ENCODE measurements at places on chromosomes 2 and 18.

DNA sequence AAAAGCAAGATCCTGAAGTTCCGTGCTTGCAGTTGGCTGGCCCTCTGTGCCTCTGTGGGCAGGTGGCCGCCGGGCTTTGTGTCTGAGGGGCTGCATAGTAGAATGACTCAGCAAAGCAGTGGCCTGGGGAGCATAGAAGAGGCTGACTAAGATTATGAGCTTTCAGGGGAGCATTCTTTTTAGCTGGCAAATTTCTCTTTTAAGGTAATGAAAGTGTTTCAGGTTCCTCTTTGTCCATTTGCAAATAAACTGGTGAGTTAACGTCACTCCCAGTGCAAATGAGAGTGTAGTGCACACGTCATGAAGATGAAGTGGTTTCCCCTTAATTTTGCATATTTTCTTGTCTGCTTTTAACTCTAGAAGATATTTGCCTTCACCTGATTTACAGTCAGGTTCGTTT is 98.6 kb downstream of the BCL2L11 start:
- ATAC-seq: no peak

DNA sequence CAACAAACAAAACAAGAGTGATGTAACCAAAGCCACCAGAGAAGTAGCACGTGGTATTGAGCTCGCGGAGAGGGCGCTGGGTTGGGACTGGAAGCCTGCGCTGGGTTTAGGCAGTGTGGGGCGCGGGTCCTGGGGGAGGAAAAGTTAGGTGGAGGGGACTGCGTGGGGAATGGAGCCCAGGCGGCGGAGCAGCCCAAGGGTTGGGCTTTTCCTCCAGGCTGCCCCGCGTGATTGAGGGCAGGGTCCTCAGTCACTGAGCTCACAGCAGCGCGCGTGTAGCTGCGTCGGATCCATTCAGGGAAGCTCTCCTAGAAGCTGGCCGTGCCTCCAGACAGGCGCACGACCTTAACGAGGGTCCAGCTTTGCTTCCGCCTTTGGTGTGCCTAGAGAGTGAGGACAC is 357.4 kb downstream of the GALR1 start:
- no peak for ATAC-seq

DNA sequence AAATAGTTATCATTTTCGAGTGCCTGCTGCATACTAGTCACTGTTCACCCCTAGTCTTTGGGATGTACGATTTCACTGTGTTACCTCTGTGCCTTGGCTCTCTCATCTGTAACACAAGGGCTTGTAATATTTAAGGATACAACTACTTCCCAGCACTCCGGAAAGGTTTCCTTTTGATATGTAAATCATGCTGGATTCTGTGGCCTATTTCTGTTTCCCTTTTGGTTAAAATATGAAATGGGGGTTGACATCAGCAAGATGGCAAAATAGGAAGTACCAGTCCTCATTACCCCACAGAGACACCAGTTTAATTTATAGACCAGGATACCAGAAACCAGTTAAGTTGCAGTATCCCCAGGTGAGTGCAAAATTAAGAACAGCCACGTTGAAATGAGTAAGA is 23.5 kb downstream of the PSMG2 start:
- no peak for ATAC-seq

- ATAC-seq: peak; percentile 92
Measured at GRCh38 chr2:240579771-240580614, 6.5 kb upstream of the CAPN10 start.

DNA sequence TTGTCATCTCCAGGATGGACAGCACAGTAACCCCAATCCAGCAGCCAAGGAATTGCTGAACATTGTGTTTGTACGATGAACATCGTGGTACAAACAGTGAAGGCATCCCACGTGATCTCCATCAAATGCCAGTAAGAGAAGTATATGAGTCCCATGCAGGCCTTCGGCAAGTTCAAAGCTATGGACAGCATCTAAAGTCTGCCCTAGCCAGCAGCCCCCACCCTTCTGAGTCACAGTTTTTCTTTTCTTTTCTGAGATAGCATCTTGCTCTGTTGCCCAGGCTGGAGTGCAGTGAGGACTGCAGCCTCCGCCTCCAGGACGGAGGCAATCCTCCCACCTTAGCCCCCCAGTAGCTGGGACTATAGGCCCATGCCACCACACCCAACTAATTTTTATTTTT is 71.0 kb upstream of the SRD5A2 start:
- ATAC-seq: no peak

GRCh38 chr2:170155022-170155722 is 22.8 kb upstream of the MYO3B start:
- ATAC-seq: no peak

DNA sequence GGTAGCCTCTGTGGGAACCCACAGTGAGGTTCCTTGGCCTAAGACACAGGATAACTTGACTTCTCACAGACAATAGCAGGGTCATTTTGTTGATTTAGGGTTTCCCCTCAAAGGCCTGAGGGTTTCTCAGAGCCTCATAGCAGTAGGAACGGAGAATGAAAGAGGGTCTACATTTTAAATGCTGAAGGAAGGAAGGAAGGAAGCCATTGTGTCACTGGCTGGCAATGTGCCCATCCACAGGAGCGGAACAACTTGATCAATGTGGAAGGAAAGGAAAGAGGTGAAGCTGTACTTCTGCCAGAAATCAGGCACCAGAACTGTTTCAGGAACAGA is 5.1 kb downstream of the IL1B start:
- ATAC-seq: no peak

GRCh38 chr2:23387845-23388244 is 2.9 kb downstream of the KLHL29 start:
- ATAC-seq: no peak

- no peak for ATAC-seq
Measured at GRCh38 chr2:188835821-188836220, 138.4 kb upstream of the COL3A1 start.

GRCh38 chr2:46335391-46336282 is 38.4 kb downstream of the EPAS1 start:
- peak; percentile 24 for ATAC-seq

DNA sequence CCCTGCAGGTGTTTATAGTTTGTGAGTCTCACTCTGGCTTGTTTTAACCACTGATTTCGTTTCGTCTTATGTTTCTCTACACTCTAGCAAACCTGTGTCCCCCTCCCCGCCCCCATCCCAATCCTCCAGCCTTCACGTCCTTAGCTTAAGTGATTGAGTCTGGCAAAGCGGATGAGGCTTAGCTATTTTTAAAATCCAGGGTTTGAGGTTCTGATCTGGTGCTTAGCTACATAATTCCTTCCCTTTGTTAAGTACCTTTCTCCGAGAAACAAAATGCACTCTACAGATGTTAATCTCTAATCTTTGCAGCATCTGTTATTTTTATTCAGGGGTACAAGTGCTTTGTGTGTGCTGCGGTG is 7.8 kb downstream of the AGAP1 start:
- no peak for ATAC-seq

- no peak for ATAC-seq
Measured at GRCh38 chr2:11611251-11611650, 58.7 kb downstream of the NTSR2 start.

Data from gastroesophageal sphincter (tissue), 4 donors.